ENCODE measurements at places on chromosomes 3 and 15.

- no peak for DNase-seq
Observed at GRCh38 chr3:127484601-127485388, 105.7 kb downstream of the TPRA1 start.

GRCh38 chr3:41088882-41089281 is 110.4 kb upstream of the CTNNB1 start:
- no peak for DNase-seq

GRCh38 chr15:80777137-80777536 is 2.0 kb upstream of the CEMIP start:
- DNase-seq = no peak

DNA sequence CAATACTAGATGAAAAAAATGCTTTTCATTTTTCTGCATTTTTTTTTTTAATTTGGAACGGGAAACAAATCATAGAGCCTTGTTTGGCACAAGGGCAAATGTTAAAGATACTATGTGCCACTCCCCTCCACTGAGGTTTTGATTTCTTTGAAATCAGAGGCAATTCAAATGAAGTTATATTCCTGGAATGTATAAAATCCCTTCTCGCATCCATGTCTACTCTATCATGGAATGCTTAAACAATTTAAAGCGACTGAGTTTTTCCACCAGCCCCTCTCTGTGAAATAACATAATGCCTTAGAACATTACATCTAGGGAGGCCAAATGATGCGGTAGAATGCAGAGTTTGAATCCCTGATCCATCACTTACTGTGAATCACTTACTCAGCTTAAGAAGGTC is 69.7 kb downstream of the FMN1 start:
- no peak for DNase-seq
